Activated T-helper 1 cell treated with Interleukin-2 at 50 U/mL for 16 hours (primary cell): ENCODE measurements at places on chromosomes 2 and 18.

DNA sequence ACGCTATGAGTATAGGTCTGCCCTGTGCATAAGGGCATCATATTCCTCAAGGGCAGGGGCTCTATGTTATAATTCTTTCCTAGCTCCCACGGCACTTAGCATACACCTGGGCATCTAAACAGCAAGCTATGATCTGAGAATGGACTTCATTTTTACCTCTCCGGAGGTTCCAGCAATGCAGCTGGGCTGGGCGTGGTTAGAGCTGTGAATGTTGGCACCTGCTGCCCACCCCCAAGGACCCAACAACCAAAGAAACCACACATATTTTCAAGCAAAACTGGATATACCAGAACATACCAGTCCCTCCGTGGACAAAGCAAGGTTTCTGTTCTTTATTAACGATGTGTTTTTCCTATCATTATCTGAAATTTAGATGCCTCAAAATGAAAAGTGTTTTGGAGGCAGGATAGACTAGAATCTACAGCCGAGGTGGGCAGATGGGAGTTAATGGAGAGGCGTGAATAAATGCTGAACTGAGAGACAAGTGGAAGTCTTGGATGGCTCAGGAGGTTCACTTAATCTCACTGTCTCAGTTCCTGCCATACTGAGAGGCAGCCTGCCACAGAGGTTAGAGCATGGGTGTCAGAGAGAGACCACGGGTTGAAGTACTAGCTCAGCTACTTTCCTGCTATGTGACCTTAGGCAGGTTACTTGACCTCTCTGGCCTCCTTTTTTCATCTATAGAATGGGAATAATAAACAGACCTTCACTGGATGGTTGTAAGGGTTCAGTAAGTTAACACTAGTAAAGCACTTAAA lies 186.6 kb upstream of the SMAD2 start:
- DNase-seq: no peak

DNA sequence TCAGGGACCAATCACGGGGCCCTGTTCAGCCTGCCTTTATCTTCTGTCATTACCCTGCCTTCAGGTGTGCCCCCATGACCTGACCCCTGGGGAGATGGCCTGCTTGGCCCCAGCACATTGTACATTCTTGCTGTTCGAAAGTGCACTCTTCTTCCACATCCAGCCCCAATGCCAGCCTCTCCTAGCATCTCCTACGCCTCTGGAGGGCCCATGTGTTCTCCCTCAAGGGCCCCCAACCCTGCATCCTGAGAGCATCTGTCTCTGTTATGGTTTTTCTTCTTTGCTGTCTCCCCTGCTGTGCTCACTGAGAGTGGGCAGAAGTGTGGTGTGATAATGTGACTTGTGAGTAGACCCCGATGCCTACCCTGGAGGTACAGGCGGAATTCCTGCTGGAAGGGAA lies 41.5 kb upstream of the OTOS start:
- DNase-seq: no peak

DNA sequence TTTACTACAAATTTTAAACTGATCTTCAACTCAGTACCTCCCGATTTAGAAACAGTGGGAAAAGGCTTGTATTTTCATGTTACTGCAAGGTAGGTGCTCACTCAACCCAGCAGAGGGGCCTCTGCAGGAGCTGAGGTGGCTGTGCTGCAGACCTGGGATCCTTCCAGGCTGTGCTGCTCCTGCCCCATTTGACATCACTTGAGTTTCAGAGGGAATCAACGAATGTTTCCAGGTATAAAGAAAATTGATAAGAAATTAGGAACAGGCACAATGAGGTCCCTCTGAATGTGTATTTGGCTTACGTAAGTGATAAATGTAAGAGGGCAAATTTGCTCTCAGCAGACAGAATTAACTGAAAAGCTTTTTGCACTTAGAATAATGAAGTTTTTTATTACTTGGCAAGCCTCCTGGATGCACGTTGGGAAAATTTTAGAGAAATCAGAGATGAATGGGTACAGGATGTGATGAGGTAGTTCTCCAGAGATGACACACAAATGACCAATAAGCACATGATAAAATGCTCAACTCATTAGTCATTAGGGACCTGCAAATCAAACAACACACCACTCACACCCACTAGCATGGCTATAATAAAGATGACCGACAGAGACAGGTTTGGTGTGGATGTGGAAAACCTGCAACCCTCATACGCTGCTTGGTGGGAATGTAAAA lies 114.0 kb downstream of the NOL10 start:
- DNase-seq: no peak

DNA sequence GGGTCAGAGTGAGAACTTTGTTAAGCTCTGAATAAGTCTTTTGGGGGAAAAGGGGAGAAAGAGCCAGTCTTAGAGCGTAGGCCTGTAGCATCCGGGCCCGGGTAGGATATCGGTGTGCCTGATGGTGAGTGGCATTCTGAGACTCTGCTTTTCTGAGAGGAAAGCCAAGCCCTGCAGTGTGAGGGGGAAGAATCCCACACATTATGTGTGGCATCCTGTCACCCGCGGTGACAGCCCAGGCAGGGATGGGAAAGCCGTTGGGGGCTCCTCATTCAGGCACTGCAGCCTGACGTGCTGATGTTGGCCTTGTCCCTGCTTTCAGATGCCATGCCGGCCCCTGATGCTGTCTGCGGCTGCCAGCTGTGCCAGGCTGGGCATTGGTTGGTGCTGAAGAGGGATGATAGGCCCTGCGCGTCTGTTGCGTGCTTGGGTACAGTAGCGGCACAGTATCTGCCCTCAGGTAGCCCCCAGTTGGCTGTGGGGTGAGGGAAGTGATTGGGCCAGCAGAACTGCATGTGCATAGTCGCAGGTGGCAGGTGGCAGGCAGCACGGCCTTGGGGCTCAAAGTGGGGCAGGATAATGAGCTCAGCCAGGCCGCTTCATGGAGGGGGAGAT lies 37.6 kb downstream of the GLI2 start:
- DNase-seq: no peak

DNA sequence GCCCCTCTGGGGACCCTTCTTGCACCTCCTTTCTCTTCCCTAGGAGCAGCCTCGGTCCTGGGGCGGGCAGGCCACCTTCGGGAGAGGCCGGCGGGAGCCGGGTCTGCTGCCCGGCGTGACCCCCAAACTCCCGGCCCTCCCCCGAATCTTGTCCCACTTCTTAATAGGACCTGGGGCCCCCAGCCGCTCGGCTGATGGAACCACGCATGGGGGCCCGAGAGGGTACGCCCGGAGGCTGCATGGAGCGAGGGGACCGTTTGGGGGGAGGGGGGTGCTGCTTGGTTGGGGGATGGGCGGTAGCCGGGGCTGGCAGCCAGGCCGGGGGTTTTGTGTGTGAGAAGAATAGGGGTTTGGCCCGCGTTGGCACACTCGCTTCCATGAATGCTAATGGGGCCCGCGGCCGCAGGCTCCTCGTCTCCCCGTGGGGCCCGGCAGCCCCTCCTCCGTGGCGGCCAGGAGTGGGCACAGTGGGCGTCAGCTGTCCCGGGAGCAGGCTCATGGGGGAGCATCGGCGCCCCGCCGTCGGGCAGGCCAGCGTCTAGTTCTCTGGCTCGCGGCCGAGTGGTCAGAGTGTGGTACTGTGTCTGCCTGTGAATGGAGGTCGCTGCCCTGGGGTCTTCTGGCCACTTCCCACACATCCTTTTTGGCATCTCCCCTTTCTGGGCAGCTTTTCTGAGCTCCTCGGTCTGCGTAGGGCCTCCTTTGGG lies 1.0 kb downstream of the GAREM2 start:
- no peak for DNase-seq
